Lower leg skin (tissue), 4 donors: ENCODE measurements at places on chromosomes 4 and X.
A peak's percentile ranks its signal among the peaks of the same experiment; 100 is the strongest.

DNA sequence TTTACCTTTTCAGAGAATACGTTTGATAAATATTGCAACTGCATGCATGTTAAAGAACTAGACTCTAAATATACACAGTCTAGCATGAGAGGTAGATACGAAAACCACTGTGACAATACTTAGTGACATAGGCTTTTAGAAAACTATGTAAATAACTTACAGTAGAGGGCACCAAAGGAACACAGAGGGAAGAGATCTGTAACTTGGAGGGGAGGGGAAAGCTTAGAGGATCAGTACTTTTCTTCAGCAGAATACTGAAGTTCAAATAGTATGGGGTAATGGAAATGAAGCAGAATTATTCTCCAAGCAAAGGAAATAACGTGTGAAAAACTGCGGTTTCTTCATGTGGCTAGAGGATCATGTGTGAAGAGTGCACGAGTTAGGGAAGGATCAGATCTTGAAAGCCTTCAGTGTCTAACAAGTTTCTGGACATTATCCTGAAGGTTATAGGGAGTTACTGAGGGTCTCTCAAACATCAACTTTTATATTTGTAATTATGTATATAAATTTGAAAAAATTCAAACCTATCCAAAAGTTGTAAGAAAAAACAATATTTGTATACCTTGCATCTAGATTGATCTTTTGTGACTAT, 264.3 kb downstream of the NPFFR2 start:
- DNase-seq: no peak

DNA sequence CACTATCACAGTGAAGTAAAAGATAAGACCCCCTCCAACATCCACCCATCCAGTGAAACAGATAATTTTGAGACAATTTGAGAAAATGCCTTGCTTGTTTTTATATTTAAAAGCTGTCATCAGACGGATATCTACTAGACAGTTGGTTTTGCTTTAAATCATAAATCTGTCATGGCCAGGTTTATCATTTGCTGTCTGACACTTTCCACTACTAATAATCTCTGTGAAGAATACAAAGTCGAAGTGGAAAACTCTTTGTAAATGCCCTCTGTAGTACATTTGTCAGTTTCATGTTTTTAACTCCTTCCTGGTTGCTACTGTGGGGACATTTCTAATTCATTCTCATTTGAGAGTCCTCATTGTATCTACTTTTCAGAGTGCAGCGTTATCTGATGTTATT, 1606.2 kb upstream of the PCDH7 start:
- DNase-seq: no peak

DNA sequence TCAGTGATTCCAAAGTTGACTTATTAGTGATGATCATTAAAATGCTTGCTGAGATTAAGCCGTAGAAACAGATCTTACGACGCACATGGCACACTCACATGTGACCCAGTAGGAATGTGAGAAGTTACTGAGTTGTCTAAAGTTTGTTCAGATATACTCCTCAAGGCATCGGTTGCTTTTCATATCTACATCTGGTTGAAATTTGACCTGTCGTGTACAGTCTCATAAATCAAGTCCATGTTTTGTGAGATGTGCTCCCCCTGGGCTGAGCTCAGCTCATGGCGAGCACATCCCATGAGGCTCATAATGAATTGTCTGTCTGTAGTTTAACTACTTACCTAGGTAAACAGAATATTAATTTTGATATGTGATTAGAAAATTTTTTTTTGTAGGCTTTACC, 67.0 kb downstream of the TNIP2 start:
- no peak for DNase-seq

DNA sequence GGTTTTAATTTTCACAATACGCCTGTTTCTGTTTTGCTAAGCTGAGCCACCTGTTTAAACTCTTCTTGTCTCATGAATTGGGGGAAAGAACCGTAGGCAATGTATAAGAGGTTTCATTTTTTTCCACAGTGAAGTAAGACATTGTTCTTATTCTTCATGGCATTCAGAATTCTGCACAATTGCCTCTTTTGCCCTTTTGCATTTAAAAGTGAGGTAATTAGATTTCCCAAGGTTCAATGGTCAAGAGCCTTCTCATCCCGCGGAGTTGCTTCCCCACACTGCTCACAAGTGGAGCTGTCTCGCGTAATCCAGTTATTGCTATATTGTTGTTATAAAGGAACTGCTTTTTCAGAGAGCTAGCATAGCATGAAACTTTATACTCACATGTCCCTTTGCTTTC, 90.9 kb upstream of the SPRY1 start:
- DNase-seq: no peak

GRCh38 chrX:74422576-74423288, 1.4 kb downstream of the SLC16A2 start:
- DNase-seq: no peak

DNA sequence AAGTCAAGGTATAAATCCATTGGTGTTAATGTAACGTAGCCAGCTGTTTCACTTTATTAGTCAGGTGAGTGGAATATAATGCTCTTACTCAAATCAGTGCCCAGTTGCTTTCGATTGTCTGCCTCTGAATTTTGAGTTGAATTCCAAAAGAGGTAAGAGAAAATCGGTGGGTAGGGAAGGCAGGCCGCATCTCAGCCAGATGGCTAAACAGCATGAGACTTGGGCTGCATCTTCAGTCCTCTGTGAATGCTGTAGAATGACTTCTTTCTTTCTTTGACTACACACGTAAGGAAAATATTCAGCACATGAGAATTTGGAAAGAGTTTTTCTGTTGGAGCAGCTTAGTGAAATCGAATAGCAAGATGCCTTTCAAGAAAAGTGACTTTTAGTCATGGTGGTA, 49.5 kb downstream of the TSPAN7 start:
- DNase-seq: no peak

- DNase-seq: no peak
Measured at GRCh38 chr4:17915439-17915838, 104.7 kb downstream of the NCAPG start.

GRCh38 chr4:153934688-153935017, 145.8 kb upstream of the SFRP2 start:
- DNase-seq: no peak

DNA sequence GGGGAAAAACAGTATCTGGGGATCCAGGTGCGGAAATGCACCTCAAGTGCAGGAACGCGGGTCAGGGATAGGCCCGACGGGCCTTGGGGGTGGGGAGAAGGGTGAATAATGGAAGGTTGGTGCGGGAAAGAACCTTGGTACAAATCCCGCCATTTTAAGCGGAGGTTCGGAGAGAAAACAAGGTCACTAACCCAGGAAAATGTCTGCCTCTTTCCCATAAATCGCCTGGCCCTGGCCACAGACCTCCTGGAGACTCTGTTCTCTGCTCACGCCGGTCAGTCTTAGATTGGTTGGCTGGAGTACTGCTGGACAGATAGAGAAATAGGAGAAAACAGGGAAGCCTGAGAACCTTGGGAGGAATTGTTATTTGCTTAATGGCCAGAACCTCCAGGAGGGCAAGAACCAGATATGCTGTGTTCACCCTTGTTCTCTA, 897 bp upstream of the FBXL5 start:
- DNase-seq: no peak

DNA sequence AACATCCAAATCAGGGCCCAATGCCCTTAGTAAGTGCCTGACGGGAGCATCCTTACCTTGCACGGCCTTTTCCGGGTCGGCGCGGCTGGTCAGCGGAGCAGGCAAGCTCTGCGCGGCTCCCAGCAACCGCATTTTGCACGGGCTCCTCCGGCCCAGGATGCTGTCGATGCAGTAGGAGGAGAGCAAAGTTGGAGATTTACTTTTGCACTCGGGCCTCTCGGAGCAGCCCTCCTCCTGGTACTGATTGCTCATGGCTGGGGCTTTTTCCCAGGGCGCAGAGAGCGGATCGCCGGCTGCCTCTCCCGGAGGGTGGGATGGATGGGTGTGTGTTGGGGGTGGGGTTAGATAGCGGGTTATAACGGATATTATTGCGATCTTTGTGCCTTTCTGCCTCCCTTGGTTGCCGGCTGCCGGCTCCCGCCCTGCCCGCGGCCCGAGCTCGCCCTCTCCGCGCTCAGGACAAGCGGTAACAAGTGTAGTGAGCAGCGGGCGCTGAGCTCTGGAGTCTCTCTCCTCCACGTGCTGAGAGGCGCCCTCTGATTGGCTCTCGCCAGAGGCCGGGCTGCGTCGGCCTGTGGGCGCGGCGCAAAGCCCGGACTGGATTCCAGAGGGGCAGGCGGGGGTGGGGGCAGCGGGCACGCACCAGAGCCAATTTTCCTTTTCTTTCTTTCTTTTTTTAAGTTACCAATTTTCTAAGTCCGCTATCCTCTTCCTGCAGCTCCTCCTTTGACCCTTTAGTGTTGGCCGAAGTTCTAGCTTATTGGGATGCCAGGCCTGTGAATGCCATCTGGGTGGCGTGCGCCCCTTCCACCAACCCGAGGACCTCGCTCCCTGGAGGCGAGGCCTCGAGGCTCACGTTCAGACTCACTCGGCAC, at the start of gene ARX:
Gene ARX, minus strand, starts transcription at position 480 of the 875 bp plus-strand sequence. Its CDS starts 228 bp downstream, at position 252.
- DNase-seq: no peak

DNA sequence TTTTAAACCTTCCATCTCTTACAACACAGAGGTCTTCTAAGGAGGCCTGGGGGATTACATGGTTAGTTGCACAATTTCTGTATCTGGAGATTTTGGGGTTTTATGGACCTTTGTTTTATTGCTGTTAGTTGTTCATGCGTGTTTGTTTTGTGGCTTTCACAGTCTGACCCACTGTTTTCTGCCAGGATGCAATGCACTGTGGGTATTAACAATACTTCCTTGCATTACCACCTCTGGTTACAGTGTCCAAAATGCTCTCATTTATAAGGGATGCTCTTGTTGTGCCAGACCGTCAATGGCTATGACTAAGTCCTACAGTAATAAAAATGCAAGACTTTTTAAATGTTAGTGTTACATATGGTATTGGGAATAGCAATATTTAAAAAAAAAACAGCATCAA, 730.2 kb downstream of the KCTD8 start:
- no peak for DNase-seq

- no peak for DNase-seq
Measured at GRCh38 chrX:39654952-39655351, 442.8 kb downstream of the BCOR start.

DNA sequence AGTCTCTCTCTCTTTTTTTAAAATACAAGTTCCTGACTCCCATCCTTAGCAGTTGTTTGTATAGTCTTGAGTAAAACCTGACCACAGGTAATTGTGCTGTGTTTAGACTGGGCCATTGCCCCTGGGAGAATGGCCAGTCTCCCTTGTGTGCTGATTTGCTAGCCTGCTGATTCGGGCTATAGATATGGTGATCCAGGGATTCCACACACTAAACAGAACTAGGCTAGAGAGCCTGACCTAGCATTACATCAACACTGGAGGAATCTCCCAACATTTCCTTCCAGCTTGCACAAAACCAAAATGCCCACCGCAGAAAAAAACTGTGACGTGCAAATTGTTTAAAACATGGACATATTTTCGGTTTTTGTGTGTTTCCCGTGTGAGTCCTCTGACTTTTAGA, 5.1 kb downstream of the UPRT start:
- no peak for DNase-seq

- no peak for DNase-seq
Measured at GRCh38 chr4:100609810-100610209, 92.0 kb upstream of the EMCN start.

- DNase-seq: no peak
Measured at GRCh38 chr4:98781641-98782357, 123.4 kb upstream of the TSPAN5 start.

DNA sequence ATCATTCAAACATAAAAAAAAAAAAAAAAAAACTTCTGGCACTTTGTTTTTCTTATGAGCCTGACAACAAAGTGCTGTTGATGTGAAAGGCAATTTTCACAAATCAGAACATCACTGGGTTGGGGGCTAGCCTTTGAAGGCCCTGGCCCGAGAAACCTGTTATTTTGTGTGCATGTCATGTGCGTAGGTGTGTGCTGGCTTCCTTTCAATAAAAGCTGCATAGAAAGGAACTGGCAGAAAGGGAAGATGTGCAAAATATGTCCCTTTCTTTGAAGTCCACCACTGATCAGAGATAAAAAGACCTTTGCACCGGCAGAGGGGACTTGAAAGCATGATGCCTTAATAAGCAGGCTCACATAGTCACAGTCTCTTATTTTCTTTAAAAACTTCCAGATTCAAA, 170.8 kb upstream of the RASGEF1B start:
- no peak for DNase-seq

DNA sequence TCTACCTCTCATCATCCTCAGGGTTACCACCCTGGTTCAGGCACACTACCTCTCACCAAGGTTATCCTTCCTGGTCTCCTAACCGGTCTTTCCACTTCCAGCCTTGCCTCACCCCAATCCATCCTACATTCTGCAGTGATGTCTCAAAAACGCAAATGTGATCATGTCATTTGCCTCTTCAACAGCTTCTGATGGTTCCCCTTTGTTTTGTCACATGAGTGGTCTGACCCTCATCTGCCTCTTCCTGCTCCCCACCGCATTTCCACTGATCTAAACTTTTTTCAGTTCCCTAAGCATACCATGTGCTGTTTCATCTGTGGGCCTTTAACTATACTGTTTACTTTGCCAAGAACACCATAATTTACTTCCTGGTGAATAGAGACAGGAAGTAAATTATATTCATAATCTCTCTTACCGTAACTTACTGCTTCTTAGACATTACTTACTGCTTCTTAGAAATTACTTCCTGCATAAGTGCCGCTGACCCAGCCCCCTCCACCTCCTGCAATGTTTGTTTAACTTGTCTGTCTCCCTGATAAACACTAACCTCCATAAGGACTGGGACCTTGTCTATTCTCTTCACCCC, 27.1 kb upstream of the NSUN7 start:
- no peak for DNase-seq

DNA sequence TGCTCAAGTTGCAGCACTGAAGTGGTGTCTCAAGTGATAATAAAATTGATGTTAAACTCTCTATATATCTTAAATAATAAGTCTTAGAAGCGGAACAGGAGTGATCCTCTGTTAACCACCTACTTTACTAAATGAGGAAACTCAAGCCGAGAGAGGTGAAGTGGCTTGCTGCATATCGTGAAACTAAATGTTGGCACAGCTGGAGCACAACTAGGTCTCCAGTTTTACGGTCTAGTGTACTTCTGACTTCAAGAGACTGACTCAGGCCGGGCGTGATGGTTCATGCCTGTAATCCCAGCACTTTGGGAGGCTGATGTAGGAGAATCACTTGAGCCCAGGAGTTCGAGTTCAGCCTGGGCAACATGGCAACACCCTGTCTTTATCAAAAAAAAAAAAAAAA, 35.5 kb upstream of the PLS3 start:
- DNase-seq: no peak

- peak; percentile 4 for DNase-seq
Measured at GRCh38 chr4:10040049-10040892, 19.0 kb upstream of the SLC2A9 start.

DNA sequence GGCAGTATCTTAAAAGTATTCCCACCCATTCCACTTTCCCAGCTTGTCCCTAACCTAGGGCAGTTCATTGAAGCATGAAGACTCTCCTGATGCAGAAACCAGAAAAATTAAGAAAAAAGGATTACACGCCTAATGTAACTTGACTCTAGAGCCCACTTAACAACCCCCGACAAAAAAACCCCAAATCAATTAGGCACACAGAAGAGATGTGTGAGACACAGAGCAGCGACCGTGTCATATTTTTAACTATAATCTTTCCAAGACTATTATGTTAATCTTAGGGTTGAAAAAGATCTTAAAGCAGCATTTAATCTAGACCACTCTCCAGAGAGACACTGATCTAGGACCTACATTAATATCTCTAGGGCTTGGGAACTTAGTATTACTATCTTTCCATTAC, 1.3 kb downstream of the YTHDC1 start:
- no peak for DNase-seq

GRCh38 chr4:184309241-184310170, 91.8 kb upstream of the ENPP6 start:
- no peak for DNase-seq
